ENCODE measurements at places on chromosomes 16 and 17. TPM values are rescaled to one million over a fixed set of nuclear protein-coding genes. Genes with fewer than 3 reads are reported as not detected.
A peak's percentile ranks its signal among the peaks of the same experiment; 100 is the strongest.

The HOXB3 gene
- not detected for total RNA-seq

The NUTF2 gene
- 83.3 TPM for total RNA-seq

The NHLRC4 gene
- 0.27 TPM for total RNA-seq

The SEPTIN12 gene
- not detected for total RNA-seq

The NPIPB6 gene
- total RNA-seq, result 3.0 TPM

The CALCOCO2 gene
- 23.8 TPM for total RNA-seq

DNA sequence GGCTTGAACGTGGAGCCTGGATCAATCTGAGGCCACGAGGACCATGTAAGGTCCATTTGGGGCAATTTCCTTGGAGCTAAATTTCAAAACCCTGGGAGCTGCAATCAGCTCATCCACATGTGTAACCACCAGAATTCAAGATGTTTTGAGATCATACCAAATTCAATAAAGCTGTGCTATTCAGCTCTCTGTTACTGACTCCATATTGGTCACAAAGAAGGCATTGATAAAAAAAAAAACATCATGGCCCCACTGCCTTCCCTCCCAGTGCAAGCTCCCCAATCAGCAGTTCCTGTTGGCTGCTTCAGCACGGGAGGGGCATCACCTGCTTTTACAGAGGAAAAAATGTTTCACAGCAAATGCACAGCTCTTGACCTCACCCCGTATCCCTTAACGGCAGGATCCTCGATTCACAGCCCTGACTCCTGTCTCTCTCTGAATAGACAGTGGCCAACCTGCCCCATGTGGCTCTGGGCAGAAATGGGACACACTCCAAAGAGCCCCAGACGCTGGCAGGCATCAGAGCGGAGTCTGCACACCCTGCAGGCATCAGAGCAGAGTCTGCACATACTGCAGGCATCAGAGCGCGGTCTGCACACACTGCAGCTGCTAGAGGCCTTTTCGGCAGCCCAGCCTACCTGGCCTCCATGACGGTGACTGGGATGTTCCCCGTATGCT, 37.1 kb downstream of the FANCA start:
- DNase-seq, result peak; percentile 88

DNA sequence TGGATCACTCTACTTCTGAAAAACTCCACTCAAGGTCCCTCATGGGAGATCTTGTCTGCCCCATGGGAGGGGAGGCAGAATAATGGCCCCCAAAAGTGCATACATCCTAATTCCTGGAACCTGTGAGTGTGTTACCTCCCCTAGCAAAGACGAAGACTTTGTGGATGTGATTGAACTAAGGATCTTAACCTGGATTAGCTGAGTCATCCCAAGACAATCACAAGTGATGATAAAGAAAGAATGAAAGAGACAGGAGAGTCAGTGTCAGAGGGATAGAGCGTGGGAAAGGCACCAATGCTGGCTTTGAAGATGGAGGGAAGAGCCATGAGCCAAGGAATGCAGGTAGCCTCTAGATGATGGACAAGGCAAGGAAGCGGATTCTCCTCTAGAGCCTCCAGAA, 374.7 kb upstream of the DYNLRB2 start:
- no peak for DNase-seq

DNA sequence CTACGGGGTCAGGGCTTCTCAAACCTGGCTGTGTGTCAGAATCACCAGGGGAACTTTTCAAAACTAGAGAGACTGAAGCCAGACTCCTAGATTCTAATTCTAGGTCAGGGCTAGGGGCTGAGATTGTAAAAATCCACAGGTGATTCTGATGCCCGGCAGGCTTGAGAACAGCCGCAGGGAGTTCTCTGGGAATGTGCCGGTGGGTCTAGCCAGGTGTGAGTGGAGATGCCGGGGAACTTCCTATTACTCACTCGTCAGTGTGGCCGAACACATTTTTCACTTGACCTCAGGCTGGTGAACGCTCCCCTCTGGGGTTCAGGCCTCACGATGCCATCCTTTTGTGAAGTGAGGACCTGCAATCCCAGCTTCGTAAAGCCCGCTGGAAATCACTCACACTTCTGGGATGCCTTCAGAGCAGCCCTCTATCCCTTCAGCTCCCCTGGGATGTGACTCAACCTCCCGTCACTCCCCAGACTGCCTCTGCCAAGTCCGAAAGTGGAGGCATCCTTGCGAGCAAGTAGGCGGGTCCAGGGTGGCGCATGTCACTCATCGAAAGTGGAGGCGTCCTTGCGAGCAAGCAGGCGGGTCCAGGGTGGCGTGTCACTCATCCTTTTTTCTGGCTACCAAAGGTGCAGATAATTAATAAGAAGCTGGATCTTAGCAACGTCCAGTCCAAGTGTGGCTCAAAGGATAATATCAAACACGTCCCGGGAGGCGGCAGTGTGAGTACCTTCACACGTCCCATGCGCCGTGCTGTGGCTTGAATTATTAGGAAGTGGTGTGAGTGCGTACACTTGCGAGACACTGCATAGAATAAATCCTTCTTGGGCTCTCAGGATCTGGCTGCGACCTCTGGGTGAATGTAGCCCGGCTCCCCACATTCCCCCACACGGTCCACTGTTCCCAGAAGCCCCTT, 10.9 kb downstream of the STH start:
- DNase-seq, result no peak

DNA sequence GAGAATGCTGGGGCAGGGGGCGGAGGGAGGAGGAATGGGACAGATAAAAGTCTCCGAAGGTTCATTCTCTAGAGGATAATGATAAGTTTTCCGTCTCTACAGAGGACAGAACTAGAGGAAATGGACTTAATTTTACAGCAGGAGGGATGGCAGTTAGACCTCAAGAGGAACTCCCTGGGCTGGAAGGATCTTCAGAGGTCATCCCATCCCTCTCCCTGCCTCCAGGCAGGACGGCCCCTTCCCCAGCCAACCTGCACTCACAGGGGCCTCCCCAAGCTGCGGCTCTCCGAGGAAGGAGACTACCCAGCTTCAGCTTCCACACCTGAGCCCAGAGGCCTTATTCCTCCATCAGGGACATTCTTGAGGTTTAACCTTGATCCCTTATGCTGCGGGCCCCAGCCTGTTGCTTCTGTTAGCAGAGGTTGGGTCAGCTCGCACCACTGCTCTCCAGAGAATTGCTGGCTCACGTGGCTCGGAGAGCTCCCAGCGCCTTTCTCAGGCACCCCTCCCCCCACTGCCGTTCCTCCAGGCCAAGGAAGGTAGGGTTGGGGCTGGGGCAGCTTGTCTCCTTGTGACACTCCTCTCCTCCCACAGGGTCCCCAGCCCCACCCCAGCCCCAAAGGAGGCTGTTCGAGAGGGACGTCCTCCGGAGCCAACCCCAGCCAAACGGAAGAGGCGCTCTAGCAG, 8.5 kb downstream of the ELOB start:
- no peak for DNase-seq

DNA sequence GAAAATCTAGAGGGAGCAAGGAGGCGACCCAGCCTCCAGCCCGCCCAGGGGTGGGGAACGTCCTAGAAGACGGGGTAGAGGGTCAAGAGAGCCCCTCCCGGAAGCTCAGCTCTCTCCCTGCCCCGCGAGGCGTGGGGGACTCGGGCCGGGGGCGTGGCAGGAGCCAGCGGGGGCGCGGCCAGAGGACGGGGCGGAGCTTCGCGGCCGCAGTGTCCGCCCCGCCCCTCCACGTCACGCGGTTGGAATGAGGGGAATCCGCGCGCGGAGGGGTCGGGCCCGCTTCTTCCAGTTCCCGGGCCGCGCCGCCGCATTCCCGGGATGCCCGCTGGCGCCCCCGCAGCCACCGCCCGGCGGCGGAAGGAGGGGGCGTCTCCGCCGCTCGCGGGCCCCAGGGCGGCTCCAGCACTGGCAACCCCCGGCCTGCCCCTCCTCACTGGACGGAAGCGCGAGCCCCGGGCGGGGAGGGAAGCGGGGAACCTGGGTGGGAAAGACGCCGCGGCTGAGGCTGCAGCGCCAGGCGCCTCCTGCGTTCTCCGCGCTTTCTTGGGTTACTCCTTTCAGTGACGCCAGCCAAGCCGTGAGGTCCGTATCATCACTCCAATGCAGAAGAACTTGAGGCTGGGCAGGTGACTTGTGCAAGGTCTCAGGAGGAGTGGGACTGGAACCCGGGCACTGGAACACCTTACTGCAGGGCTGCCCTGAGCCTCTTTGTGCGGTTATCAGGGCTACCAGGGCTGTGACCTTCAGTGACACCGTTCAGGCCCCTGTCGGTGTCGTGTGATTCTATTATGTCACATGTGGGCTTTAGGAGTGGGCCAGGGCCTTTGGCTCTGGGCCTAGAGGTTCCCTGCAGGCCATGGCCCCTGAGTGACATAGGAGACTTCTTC, 4.3 kb downstream of the MYO1C start:
- peak; percentile 93 for DNase-seq

DNA sequence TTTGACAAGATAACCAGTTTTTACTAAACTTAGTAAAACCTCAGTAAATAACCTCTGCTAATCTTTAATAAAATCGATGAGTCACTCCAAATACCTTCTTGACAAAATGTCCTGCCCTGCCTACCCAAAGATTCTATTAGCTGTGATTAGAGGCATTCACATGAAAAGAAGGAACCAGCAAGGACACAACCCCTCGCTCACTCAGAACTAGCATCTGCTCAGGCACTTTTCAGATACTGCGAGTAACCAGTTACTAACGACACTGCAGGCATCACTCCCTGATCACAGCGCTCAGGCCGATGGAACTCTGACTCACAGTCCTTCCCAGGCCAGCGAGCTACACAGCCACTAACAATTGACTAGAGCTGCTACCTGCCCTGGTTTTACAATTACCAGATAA, 24.3 kb downstream of the PELP1 start:
- no peak for DNase-seq

- peak; percentile 36 for DNase-seq
These were observed 15.1 kb downstream of the SLC5A10 start for GRCh38 chr17:18966831-18967624.

DNA sequence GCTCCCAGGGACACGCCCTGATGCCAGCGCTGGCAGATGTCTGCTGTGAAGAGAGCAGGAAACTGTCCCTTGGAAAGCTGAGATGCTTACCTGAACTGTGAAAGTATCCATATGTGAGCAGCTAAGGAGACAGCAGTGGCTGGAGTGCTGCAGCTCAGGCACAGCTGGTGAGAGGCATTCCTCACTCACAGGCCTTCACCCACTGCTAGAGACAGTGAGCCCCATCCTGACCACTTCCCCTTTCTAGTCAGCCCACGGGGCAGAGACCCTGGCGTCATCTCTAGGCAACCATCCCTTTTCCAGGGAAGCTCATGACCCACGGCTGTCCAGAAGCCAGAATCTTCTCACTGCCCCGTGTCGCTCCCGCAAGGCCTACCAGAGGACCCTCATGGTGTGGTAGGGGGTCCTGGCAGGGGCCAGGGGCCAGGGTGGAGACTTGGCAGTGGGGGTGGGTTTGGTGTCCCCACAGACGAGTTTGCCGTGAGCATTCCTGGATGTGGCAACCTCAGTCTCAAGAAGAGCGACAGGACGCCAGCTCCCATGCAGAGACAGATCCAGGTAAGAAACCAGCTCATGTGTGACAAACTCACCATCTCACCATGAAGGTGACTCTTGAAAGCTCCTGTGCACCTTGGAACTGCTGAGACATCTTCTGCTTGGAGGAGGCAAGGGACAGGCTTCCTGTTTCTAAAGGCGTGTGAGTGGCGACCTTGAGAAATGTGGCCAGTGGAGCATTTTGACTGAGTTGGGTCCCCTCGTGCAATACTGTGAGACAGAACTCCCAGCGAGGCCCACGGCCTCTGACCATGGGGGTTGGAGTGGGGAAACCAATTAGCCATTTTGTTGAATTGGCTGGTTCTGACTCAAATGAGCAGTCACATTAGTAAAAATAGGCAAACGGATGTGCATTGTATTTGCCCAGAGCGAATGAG, at the start of gene SCIMP:
SCIMP (minus strand) TSS at position 216 of the 932 bp plus-strand sequence; CDS start at position 111, 105 bp downstream.
- DNase-seq, result no peak

DNA sequence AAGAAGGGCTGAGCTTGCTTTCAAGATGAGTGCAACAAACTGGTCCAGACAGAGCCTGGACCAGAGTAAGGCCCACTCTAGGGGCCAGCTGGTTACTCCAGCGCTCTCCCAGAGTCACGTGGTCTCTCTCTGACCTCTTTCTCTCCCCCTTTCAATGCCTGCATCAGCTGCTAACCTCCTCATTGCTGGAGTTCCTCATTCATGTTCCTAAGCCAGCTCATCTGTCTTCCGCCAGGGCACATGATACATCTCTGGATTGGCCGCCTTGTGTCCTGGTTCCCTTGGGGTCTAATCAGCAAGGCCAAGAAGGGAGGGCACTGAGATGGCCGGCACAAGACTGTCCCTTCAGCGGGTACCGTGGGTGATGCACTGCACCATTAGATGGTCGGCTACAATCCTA, 26.9 kb upstream of the ZFP90 start:
- DNase-seq, result no peak

GRCh38 chr17:16150251-16150856, 65.0 kb downstream of the NCOR1 start:
- DNase-seq, result no peak

- DNase-seq, result no peak
These were observed 5.4 kb upstream of the NFATC3 start for GRCh38 chr16:68079626-68080344.

GRCh38 chr17:81488276-81488860, 24.2 kb downstream of the ACTG1 start:
- DNase-seq, result no peak

DNA sequence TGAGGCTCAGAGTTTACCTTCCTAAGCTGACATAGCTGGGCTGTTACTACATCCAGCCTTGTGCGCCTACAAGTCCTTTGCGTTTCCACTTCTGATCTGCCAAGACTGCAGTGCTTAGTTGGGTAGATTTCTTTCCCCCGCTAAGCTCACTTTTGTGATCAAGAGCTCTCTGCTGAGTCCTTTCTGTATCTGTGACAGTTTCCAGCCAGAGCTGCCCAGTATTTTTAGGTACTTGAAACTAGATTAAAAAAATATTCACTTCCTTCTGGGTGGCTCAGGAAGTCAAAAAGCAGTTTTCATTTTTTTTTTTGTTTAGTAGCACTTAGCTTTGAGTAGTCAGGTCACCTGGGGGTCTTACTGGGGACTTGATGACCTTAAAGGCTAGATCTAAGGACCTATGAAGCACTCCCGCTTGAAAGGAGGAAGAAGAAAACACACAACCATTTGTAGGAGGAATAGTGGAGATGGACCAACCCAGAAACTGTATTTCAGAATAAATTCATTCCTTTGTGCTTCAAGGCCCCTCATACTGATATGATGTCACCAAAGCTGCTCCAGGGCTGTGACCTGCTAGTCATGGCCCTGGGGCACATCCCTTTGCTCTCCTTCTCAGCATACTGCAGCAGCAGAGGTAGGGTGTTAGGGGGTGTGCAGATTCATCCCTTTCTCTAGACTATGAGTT, 75.6 kb upstream of the HNF1B start:
- no peak for DNase-seq

DNA sequence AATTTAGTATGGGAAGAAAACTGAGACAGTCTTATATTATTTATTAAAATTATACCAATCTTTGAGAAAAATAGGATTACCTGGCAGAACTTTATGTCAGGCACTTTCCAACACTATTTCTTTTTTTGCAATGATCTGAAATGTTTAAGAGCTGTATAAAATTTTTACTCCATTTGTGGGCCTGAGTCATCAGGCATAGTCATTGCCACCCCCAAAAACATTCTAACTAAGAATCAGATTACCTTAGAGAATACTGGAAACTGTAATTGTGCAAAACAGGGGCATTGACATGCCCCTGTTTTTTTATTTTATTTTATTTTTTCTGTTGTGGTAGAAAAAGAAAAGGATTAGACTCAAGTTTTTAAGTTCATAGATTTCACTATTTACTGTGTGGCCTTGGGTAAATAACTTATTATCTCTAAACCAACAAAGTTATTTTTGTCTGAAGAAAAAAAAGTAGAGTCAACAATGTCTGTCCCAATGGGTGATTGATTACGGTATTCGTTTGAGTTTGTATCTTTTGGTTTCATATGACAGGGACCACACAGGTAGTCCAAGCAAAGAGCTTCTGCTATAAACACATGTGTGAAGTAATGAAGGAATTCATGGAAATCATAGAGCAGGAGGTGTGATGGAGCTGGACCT, 24.6 kb downstream of the VAT1L start:
- DNase-seq, result no peak

- no peak for DNase-seq
These were observed 168.4 kb downstream of the ENGASE start for GRCh38 chr17:79242873-79243602.
